ENCODE measurements at places on chromosomes 5 and 9.

DNA sequence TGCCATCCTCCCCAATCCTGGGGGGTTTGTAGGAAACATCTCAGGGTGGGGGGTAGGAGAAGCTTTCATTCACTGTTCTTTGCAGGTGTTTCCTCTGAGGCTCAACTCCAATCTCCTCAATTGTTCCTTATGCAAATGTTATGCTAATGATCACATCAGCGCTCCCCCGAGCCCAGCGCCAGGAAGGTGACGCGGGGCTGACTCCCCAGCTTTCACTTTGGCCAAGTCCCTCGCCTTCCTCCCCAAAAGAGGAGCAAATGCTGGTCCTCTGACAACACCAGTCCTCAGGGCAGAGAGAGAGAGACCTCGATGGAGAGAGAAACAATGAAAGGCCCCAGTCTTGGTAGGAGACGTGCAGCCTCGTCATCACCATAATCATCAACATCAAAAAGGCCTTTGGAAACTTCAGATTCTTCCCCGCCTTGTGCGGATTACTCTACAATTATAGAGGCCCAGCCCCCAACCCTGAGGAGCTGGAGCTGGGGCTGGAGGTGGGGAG lies 39.1 kb downstream of the PCDH1 start:
- DNase-seq, result no peak

- DNase-seq, result no peak
These were observed 67.0 kb downstream of the GCNT1 start for GRCh38 chr9:76526026-76526425.

DNA sequence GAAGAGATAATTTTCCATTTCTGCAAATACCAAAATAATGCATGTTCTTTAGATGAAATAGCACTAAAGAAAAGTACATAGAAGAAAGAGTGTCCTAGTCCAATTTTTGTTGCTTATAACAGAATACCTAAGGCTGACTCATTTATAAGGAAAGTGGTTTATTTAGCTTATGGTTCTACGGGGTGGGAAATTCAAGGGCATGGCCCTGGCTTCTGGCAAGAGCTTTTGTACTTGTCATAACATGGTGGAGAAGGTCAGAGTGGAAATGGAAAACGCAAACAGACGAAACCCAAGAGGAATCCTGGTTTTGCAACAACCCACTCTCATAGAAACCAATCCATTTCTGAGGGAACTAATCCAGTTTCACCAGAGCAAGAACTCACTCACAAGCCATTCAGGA lies 283.7 kb downstream of the CSNK1G3 start:
- no peak for DNase-seq

GRCh38 chr9:107489687-107490605 lies at the start of gene KLF4:
Gene KLF4, minus strand, starts transcription at chr9:107489769. Its CDS starts 597 bp downstream, at chr9:107489172.
- DNase-seq, result peak; percentile 93

GRCh38 chr5:172832383-172833315 lies 1.4 kb upstream of the ERGIC1 start:
- DNase-seq, result no peak

DNA sequence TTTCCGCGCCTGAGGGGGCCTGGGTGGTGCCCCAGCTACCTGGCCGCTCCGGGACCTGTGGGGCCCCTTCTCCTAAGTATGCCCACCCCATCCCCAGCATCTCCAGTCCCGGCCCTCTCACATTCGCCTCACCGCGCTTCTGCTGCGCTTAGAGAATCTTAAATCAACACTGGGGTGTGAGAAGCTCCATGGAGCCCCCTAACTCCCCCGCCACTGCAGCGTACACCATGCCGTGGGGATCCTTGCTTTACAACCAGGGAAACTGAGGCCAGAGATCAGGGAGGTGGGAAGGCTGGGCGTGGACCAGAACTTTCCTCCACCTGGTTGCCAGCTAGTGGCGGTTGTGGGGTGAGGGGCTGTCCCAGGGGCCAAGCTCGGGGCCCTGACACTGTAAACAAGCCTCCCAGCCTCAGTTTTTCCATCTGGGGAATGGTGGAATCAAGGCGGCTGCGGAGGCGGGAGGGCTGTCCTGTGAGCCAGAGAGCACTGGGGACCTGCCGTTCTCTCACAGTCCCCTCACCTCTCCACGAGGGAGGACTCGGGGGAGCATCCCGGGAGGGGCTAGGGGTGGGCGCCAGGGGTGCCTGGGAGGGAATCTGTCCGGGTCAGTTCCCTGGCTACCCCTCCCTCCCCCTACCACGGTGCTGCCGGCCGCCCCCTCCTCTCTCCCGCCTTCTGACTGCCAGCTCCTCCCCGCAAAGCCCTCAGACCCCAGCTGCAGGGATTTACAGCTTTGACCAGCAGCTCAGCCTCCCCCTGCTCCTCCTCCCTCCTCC lies 161.2 kb downstream of the C9orf50 start:
- DNase-seq, result peak; percentile 73

GRCh38 chr5:163189023-163189553 lies 248.3 kb upstream of the CCNG1 start:
- no peak for DNase-seq

DNA sequence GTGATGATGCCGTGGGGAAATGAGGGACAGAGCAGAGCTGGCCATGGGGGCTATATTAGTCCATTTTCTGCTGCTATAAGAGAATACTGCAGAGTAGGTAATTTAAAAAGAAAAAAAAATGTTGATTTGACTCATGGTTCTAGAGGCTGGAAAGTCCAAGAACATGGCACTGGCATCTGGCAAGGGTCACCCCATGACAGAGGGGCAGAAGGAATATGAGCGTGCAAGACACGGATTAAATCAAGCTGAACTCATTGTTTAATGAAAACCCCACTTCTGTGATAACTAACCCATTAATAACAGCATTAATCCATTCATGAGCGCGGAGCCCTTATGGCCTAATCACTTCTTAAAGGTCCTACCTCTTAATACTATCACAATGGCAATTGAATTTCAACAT lies 68.8 kb downstream of the SNX18 start:
- no peak for DNase-seq

GRCh38 chr5:122880170-122880689 lies 34.8 kb downstream of the SNX24 start:
- no peak for DNase-seq

DNA sequence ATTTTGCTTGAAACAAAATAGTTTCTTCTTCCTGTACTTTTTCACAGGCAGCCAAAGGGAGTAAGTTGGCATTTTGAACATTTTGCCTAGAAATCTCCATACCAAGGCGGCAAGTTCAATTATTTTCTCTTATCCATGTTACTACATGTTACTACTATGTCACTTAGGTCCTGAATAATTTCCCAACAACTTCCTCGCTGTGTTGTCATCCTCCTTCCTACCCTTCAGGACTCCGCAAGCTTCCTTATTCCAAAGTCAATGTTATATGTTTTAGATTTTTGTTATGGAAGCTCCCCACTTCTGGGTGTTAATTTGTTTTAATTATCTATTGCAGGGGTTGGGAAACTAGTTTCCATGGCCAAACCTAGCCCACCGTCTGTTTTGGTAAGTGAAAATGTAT lies 9.9 kb upstream of the B4GALT1 start:
- DNase-seq, result no peak

DNA sequence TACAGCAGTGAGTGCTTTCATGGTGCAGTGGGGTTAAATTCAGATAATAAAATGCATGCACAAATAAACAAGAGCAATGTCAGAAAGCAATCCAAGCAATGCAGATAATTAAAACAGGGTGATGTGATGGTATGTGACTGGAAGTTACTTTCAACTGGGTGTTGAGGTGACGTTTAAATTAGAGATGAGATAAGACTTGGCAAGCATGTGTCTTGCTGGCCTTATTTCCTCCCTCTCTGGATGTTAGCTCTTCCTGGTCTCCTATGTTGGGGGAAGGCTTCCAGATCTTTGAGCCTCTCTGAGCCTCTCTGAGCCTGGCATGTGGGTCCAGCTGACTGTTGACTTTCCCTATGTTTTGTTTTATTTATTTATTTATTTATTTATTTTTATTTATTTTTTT lies 54.4 kb downstream of the DOCK2 start:
- no peak for DNase-seq

GRCh38 chr5:50727149-50727496 lies 60.7 kb downstream of the PARP8 start:
- DNase-seq, result no peak

DNA sequence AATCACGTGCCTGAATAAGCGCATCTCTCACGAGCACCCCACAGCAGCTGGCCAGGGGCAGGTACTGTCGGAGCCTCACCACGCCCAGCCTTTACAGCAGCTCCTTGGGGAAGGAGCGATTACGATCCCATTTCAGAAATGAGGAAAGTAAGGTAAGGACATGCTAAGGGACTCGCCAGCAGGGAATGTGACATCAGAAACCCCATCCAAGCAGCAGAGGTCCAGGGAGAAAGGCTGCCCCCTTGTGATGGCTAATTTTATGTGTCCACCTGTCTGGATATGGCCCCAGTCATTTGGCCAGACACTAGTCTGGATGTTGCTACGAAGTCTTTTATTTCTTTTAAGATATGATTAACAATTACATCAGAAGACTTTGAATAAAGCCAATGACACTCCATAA lies 77.3 kb downstream of the UBE2QL1 start:
- DNase-seq, result peak; percentile 66

DNA sequence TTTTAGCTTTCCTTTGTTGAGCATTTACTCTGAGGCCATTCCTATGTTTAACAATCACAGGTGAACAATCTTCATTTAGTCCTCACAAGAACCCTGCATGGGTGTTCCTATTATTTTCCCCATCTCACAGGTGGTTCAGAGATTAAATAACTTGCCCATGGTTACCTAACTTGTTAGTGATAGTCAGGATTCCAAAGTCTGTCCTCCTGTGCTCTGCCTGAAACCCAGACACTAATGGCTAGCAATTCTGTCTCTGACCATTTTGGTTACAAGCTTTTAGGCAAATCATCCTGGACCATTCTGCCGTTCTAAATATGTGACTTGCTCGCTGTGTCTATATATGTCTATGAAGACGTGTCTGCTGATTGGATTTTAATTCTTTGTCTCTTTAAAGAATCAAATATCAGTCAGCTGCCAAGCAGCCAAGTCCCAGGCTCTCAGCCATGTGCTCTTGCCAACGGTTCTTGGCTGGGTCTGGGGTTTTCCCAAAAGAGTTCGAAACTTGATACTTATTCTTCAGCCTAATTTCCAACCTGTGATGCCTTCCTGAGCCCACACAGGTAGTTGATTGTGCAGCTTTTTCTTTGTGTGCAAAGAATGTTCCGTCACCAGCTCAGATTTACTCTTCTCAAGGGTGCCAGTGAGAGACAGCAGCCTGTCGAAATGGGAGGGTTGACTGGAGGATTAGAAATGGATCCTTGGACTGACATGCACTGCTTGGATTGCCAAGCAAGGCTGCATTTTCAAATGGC lies 121.7 kb downstream of the NREP start:
- no peak for DNase-seq
